ENCODE measurements at places on chromosomes 6 and 20. TPM values are rescaled to one million over a fixed set of nuclear protein-coding genes. Genes with fewer than 3 reads are reported as not detected.

RSPH4A gene
- 0.88 TPM for total RNA-seq

GRCh38 chr20:6525447-6526303 is 241.8 kb upstream of the BMP2 start:
- H3K4me1 ChIP-seq = no peaks in the 10 kb centered on the region
- no peaks in the 10 kb centered on the region for H3K36me3 ChIP-seq
- no peak overlapping the region for H3K4me3 ChIP-seq
- no peak overlapping the region for H3K27ac ChIP-seq

GRCh38 chr20:49273696-49274277 is 4.1 kb downstream of the ZNFX1 start:
- DNase-seq = no peak
- H3K27ac ChIP-seq = no peak overlapping the region
- no peaks in the 10 kb centered on the region for H3K27me3 ChIP-seq
- H3K4me3 ChIP-seq = no peak overlapping the region
- H3K36me3 ChIP-seq = peaks cover 62% of the 10 kb centered on the region
- H3K4me1 ChIP-seq = peaks cover 73% of the 10 kb centered on the region

DNA sequence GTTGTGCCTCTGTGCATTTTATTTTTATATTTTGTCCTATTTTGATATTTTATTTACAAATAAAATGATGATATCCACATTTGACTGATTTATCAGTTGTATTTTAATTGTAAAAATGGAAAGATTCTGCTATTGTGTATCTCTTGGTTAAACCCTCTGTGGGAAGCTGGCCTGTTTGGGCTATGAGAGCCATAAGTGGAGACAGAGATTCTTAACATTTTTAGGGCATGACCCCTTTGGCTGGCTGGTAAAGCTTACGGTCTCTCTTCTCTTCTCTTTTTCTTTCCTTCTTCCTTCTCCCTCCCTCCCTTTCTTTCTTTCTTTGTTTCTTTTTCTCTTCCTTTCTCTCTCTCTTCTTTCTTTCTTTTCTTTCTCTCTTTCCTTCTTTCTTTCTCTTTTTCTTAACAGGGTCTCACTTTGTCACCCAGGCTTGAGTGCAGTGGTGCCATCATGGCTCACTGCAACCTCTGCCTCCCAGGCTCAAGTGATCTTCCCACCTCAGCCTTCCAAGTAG is 172.3 kb upstream of the CDYL start:
- H3K4me1 ChIP-seq = no peaks in the 10 kb centered on the region
- no peak overlapping the region for H3K4me3 ChIP-seq
- H3K36me3 ChIP-seq = no peaks in the 10 kb centered on the region
- no peaks in the 10 kb centered on the region for H3K27me3 ChIP-seq
- DNase-seq = no peak

- H3K4me3 ChIP-seq = no peak overlapping the region
- H3K36me3 ChIP-seq = no peaks in the 10 kb centered on the region
These were observed 5.2 kb upstream of the TP53RK start for GRCh38 chr20:46694484-46694883.

DNA sequence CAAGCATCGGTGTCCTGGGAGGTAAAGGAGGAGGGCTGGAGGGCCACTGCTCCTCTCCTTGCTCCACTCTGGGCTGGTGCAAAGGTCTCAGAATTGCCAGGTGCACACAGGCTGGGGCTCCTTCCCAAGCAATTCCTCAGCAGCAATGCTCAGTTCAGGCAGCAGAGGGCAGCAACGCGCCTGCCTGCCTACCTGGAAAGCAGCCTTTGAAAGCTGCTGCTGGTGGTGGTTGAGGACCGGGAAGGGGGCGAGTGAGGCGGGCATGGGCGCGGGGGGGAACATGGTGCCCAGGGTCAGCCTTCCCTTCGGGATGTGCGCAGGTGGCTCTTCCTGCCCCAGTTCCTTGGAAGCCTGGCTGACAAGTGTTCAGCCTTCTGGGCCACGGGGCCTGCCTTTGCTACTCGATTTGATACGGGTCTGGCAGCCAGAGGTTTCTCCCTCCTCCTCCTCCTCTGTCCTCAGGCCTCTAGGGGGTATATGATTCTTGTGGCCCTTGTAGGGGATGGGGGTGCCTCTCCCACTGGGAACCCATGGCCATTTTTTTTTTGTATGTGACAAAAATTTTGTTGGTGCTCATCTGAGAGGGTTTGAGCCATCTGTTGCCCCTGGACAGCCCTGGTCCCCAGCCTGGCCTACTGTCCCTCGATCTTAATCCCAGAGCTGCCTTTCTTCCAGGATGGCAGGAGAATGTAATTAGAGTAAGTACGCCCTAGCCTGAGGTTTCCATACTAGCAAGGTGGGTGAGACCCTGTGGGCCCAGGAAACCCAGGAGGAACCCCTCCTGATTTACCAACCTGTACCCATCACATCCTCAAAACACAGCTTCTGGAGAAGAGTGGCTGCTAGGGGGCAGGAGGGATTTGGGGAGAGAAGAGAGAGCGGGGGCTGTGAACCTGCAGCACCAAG is 20.1 kb downstream of the MRPS18A start:
- H3K4me1 ChIP-seq = peaks cover 17% of the 10 kb centered on the region
- no peak overlapping the region for H3K27ac ChIP-seq
- peaks cover 21% of the 10 kb centered on the region for H3K36me3 ChIP-seq
- H3K4me3 ChIP-seq = no peak overlapping the region
- DNase-seq = peak; percentile 88
- no peaks in the 10 kb centered on the region for H3K27me3 ChIP-seq

DNA sequence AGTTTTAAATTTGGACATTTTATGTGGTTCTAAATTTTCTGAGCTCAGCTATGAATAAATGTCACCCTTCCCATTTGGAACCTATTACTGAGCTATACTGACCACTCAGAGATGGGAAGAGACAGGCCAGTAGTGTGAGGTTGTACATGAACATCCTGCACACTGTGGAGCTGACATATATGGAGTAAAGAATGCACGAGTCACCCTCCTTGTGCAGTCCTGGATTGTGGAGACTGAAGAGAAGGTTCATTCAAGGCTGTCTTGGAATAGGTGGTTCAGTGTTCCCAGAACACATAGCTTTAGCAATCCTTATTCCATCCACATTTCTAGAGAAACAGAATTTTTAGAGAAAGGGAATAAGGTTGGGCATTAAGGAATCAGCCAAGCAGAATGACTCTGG is 50.3 kb upstream of the OGFRL1 start:
- no peaks in the 10 kb centered on the region for H3K4me1 ChIP-seq
- H3K27me3 ChIP-seq = no peaks in the 10 kb centered on the region
- no peak overlapping the region for H3K4me3 ChIP-seq

GRCh38 chr6:85581572-85581971 is 12.1 kb downstream of the SNX14 start:
- peaks cover 11% of the 10 kb centered on the region for H3K4me1 ChIP-seq
- no peak overlapping the region for H3K4me3 ChIP-seq
- no peaks in the 10 kb centered on the region for H3K27me3 ChIP-seq
- peaks cover 14% of the 10 kb centered on the region for H3K36me3 ChIP-seq
- no peak for DNase-seq
- no peak overlapping the region for H3K27ac ChIP-seq
